ENCODE measurements at places on chromosomes 5 and 9.

DNA sequence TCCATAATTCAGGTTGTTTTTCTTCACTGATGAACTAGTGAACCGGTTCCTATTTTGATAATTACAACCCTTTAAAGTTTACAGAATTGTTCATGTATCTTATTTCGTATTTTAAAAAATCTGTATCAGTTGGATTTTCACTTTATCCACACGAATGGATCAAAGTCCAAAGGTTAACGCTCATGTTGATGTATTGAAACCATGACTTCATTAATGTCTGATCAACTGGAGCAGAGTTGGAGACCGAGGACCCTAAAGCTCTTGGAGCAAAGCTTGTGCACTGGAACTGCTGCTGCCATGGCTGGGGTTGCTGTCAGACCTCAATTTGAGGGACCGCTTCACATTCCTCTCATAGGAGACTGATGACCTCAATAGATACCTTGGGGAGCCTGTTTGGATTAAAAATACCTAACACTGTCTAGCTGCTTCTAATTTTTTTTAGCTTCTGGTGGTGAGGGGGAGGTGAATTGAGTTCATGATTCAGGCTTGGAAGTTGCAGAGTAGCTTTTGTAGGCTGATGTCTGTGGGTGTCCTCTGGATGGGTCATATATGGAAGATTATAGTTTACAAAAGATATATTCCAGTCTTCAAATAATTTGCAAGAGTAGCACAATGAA, 45.1 kb downstream of the KIAA1958 start:
- DNase-seq, result no peak

DNA sequence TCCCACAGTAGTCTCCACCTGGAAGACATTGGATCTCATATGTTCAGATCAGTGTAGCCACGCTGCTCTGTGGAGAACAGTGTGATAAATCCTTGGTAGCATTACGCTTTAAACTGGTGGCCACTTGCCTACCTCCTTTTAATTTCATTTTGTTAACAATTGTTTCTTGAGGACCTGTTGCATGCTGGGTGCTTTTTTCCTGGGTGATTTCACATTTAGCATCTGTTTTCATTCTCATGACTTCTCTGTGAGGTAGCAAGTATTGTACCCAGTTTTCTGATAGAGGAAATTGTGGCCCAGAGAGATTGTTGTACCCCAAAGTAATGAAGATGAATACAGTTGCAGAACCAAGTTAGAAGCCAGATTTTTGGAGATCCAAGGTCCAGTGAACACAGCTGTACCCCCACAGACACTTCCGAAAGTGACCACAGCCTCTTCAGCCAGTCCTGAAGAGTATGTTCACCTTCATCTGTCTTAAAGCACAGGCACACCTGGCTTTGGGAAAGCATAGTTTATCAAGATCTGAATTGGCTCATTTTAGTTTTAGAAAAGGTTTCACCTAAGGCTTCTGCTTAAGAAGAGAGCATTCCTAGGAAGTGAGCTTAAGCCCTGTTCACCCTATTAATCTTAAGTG, 75.2 kb downstream of the F2RL2 start:
- DNase-seq, result no peak

DNA sequence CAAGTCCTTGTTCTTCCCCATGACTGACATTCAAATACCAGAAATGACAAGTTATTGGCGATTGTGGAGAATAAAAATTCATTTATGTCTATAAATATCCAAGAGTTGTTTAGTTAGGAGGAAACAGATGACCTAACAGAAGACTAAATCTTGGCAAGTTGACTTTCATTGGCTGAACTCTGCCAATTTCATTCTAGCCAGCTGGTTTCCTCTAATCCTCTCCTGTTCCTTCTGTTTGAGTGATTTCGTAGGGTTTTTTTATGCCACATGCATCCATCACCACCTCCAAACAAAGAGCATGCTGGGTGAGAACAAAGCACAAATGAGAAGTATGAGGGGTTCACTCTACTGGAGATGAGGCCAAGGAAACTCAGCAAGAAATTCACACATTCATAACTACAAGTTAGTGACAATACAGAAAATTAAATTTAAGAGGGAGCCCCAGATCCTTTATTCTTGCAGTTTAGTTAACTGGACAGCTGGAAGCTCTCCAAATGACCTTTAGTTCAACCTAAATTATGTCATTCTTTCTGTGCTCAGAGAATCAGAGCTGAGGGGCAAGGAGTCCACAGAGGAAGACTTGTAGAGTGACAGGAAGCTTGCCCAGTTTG, 932.0 kb downstream of the TLE4 start:
- DNase-seq, result no peak

- no peak for DNase-seq
These were observed 200.5 kb downstream of the EFNA5 start for GRCh38 chr5:107470295-107470582.

- no peak for DNase-seq
These were observed 306.9 kb upstream of the ADAMTS16 start for GRCh38 chr5:4833104-4833738.

DNA sequence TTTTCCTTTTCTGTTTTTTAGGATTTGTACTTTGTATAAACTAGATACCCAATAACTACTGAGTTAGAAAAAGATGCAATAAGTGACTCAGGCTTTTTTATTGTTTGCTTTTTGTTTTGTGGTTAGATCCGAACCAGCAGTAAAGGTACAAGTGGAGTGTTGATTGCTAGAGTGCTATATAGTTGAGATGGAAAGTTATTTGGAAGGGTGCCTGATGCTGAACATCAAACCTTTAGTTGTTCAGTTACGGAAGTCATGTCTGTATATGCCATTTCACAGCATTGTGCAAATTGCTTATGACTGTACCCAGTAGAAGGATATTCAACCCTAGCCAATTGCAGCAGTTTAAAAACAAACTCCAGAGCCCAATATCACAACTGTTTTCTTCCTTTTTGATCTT, 285.1 kb downstream of the MAT2B start:
- no peak for DNase-seq

DNA sequence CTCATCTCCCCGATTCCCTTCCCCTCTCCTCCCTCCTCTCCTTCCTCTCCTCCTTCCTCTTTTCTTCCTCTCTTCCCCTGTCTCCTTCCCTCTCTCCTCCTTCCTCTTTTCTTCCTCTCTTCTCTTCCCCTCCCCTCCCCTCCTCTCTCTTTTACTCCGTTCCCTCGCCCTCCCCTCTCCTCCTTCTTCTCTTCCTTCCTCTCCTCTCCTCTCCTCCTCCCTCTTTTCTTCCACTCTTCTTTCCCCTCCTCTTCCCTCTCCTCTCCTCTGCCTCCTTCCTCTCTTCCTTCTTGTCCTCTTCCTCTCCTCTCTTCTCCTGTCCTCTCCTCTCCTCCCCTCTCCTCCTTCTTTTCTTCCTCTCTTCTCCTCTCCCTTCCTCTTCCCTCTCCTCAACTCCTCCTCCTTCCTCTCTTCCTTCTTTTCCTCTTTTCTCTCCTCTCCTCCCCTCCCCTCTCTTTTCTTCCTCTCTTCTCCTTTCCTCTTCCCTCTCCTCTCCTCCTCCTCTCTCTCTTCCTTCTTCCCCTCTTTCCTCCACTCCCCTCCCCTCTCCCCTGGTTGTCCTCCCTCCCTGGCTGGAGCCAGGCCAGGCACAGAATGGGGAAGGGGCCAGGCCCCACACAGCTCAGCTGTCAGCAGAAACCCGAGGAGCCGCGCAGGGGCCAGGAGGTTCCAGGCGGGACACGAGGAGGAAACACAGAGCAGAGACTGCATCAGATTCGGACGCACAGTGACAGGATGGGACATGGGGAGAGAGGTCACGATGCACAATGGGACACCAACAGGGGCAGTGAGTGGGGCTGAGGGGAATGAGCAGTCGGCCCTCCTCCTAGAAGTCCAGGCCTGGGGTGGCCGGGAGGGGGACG, 48.0 kb downstream of the CAMK2A start:
- no peak for DNase-seq

DNA sequence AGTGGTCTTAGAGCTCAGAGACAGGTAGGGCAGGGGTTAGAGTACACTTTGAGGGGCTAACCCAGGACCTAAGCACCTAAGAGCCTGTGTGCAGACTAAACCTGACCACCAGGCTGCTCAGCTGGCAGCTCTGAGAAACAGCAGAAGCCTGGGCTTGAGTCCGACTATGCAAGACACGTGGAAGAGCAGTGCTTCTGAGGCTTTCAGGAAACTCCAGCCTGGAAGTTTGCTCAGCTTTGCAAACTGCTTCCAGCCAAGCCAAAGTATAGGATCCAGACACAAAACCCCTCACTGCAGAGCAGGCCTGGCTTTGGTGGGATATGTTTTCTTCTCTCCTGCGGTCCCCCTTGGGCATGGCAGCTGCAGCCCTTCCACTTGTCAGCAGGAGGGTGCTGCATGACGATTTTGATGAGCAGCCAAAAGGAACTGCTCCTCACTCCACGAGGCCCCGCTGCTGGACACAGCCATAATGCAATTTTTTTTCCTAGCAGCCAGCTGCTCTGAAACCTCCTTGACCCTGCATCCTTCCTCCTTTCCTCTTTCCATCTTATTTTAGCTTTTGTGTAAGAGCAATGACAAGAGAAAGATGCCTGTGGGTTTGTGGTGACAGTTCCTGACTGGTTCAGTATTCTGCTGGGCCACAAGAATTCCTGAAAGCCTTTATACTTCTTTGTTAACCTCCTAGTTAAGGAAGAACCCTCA, 123.1 kb downstream of the LIFR start:
- DNase-seq, result no peak

DNA sequence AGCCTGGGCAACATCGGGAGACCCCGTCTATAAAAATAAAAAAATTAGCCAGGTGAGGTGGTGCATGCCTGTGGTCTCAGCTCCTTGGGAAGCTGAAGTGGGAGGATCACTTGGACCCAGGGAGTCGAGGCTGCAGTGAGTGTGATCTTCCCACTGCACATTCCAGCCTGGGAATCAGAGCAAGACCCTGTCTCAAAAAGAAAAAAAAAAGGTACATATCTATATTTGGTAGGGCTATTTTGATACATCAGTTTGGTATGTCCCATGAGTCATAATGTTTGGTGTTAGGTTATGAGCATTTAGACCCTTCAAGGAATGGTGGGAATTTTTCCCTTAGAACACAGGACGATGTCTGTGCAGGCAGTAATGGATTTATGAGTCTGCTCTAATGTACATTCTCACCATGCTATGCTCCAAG, 55.3 kb upstream of the POU4F3 start:
- no peak for DNase-seq

- no peak for DNase-seq
These were observed 371.8 kb upstream of the PTGER4 start for GRCh38 chr5:40307920-40308319.

GRCh38 chr9:6896562-6896961, 138.8 kb downstream of the KDM4C start:
- DNase-seq, result no peak

GRCh38 chr5:100777680-100778300, 125.3 kb downstream of the ST8SIA4 start:
- no peak for DNase-seq

GRCh38 chr5:82275216-82275664, 2.9 kb downstream of the RPS23 start:
- DNase-seq, result no peak
